ENCODE measurements at places on chromosomes 1 and 21.

- no peak for DNase-seq
Measured at GRCh38 chr1:193626695-193627094, 440.3 kb upstream of the B3GALT2 start.

GRCh38 chr1:44016890-44017400, 14.3 kb downstream of the SLC6A9 start:
- DNase-seq = no peak

GRCh38 chr1:170707959-170708655, 44.2 kb downstream of the PRRX1 start:
- DNase-seq = no peak

DNA sequence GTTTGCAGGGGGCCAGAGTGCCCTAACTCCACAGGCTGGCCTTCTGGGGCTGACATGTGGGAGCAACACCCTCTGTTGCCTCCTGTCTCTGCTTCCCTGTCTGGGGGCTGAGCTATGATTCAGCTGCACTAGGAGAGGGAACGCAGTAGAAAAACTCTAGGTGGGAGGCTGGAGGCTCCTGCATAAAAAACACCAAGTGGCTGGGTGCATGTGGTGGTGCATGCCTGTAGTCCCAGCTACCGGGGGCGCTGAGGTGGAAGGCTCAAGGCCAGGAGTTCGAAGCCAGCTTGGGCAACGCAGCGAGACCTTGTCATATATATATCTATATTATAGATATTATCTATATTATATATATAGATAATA, 5.6 kb downstream of the KIF17 start:
- no peak for DNase-seq

- DNase-seq = no peak
Measured at GRCh38 chr1:216293683-216294082, 129.6 kb downstream of the USH2A start.

DNA sequence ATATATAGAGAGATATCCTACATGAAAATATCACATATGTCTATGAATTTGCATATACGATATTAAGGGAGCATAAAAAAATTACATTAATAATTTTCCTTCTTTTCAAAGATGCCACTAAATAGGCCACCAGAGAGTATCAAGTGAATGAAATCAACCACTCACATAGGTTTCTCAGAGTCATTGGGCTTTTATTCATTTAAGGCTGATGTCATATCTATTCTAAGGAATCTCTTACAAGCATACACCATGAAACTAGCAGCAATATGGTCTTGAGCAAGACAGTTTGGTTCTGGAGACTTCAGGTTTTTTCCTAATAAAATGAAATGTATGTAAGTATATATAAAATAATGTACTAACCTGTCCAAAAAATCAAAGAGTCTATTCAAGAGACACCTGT, 420.4 kb downstream of the PLA2G4A start:
- no peak for DNase-seq

GRCh38 chr1:65001231-65001792, 35.0 kb upstream of the JAK1 start:
- peak; percentile 83 for DNase-seq

DNA sequence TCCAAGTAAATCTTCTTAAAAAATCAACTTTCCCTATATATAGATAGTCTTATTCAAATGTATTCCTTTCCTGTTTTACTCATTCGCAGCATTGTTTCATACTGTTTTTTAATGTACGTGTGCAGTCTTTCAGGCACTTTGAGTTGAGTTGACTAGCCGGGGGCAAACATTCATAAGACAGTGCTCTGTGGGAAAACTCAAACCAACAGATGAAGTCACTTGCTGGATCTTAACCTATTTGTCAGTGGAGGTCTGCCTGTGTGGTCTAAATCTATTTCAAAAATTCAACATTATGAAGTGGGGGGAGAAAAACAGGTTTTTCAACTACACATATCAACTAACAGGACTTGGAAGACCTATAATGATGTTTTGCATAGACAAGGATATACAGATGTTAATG, 6.2 kb downstream of the HSD11B1 start:
- DNase-seq = no peak

Measured in activated CD8-positive, alpha-beta memory T cell treated with anti-CD3 and anti-CD28 coated beads, Interleukin-2, amount 50 U/mL, for 4 hours (primary cell).